ENCODE measurements at places on chromosomes 2 and 18. TPM values are rescaled to one million over a fixed set of nuclear protein-coding genes. Genes with fewer than 3 reads are reported as not detected.

- H3K4me1 ChIP-seq: peaks cover 3% of the 10 kb centered on the region
- H3K27me3 ChIP-seq: peaks cover 10% of the 10 kb centered on the region
- no peak overlapping the region for H3K27ac ChIP-seq
- no peaks in the 10 kb centered on the region for H3K36me3 ChIP-seq
Measured at GRCh38 chr18:73842795-73843394, 304.7 kb downstream of the FBXO15 start.

The ENOSF1 gene
- 69.3 TPM for total RNA-seq

DNA sequence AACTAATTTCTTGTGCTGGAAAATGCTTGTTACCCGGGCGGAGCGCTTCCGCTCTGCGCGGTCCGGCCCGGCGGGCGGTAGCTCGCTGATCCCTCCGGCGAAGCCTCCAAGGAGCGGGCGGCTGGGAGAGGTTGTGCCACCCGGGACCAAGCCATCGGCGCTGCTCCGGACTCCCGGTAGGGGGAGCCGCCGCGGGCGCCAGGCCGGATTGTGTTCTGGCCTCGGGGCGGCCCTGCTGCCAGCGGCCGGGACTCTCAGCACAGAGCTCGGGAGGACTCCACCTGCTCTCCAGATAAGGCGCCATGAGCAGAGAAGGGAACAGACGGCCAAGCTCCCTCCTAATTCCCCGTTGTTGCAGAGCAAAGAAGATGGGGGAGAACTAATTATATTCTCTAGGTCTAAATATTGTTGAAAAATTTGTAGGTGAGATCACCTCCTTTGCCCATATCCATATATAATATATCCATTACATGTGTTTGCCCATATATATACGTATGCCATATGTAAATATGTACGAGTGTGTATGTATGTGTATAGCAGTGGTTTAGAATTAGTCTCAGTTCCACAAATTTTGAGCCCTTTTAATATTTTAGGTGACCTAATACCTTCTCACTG, 13.8 kb upstream of the SATB2 start:
- no peak overlapping the region for H3K27ac ChIP-seq
- H3K4me1 ChIP-seq: peaks cover 14% of the 10 kb centered on the region
- no peak for DNase-seq
- peaks cover 2% of the 10 kb centered on the region for H3K36me3 ChIP-seq
- H3K27me3 ChIP-seq: peaks cover 94% of the 10 kb centered on the region

GRCh38 chr2:138818556-138818955, 38.4 kb upstream of the NXPH2 start:
- peaks cover 37% of the 10 kb centered on the region for H3K27me3 ChIP-seq
- DNase-seq: no peak
- H3K27ac ChIP-seq: no peak overlapping the region

DNA sequence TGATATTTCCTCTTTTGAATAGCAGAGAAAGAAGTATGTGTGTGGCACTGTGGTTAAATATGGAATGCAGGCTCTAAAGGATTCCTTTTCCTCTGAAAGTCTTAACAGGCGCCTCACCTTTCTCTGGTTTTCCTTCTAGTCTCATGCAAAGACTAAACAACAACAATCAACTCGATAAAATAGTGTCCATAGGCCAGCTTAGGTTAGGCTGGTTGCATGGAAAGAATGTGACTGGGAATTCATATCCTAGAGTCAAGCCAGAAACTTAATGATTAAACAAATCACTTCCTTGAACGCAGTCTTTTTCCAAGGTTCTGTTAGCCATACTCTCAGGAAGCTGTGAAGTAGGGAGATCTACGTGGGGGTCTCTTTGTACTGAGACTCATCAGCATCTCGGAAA, 800.8 kb upstream of the ID2 start:
- H3K27me3 ChIP-seq: peaks cover 26% of the 10 kb centered on the region
- DNase-seq: no peak
- peaks cover 4% of the 10 kb centered on the region for H3K4me1 ChIP-seq
- H3K27ac ChIP-seq: no peak overlapping the region

DNA sequence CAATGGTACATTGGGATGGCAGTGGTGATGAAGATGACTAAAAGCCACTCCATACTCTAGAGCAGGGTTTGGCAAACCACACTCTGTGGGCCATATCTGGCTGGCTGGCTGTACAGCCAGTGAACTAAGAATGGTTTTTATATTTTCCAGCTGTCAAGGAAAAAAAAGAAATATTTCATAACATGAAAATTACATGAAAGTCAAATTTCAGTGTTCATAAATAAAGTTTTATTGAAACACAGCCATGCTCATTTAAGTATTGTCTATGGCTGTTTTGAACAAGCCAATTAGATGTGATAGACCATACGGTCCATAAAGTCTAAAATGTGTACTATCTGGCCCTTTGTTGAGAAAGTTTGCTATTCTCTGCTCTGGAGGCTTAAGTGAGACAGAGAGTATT, 1.5 kb downstream of the TTC21B start:
- H3K36me3 ChIP-seq: peaks cover 2% of the 10 kb centered on the region
- no peak overlapping the region for H3K4me3 ChIP-seq
- no peak overlapping the region for H3K27ac ChIP-seq
- DNase-seq: no peak
- no peaks in the 10 kb centered on the region for H3K27me3 ChIP-seq
- peaks cover 10% of the 10 kb centered on the region for H3K4me1 ChIP-seq

DNA sequence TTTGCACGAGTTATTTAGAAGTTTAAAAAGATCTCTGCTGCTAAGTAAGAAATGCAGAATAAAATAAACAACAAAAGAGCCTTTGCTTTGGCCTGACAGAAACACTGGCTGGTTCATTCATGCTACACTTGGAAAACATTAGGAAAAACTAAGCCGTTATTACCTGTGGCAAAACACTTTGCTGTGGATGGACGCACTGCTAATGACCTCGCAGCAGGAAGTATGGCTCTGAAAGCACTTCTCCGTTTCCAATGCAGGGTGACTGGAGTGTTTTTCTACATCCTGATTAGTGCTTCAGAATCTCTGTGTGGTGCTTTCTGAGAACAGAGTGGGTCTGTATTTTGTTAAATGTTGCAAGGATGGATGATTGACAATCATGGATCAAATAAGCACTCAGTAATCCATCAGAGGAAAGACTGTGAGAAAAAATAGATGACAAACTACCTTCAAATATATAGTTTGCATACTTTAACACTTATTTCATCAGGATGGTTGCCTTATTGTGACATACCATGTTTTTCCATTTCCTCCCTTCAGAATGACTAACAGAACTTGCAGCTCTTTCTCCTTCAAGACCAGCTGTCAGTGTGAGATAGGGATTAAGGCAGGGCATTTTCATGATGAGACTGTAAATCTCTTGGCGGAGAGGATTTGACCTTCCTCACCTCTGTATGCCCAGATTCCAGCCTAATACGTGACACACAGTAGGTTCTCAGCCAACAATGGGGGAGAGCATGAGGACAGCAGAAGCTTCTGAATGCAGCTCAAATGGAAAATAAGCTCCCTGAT, 38.0 kb downstream of the LINC00305 start:
- DNase-seq: no peak
- no peaks in the 10 kb centered on the region for H3K4me1 ChIP-seq
- no peak overlapping the region for H3K27ac ChIP-seq
- H3K36me3 ChIP-seq: no peaks in the 10 kb centered on the region

The DPP10 gene
- total RNA-seq: not detected

GRCh38 chr18:54240629-54241107, 16.2 kb upstream of the MBD2 start:
- H3K36me3 ChIP-seq: no peaks in the 10 kb centered on the region
- peaks cover 6% of the 10 kb centered on the region for H3K27me3 ChIP-seq
- H3K27ac ChIP-seq: no peak overlapping the region
- H3K4me1 ChIP-seq: no peaks in the 10 kb centered on the region
- DNase-seq: no peak
- H3K4me3 ChIP-seq: no peak overlapping the region
